ENCODE measurements at places on chromosomes 2 and 18. TPM values are rescaled to one million over a fixed set of nuclear protein-coding genes. Genes with fewer than 3 reads are reported as not detected.
A peak's percentile ranks its signal among the peaks of the same experiment; 100 is the strongest.

The TUBA3E gene
- not detected for polyA plus RNA-seq

- H3K36me3 ChIP-seq = no peaks in the 10 kb centered on the region
- DNase-seq = no peak
- no peaks in the 10 kb centered on the region for H3K4me1 ChIP-seq
- H3K4me3 ChIP-seq = no peak overlapping the region
- H3K27ac ChIP-seq = no peak overlapping the region
These were observed 292.5 kb upstream of the SALL3 start for GRCh38 chr18:78686976-78687685.

GRCh38 chr2:12641441-12641840 lies 75.3 kb upstream of the TRIB2 start:
- H3K4me1 ChIP-seq = peaks cover 2% of the 10 kb centered on the region
- no peaks in the 10 kb centered on the region for H3K27me3 ChIP-seq
- H3K4me3 ChIP-seq = no peak overlapping the region
- H3K27ac ChIP-seq = no peak overlapping the region
- DNase-seq = no peak

- H3K4me1 ChIP-seq = peaks cover 8% of the 10 kb centered on the region
- peak; percentile 88 for DNase-seq
- peak overlapping the region; percentile 68 for H3K27ac ChIP-seq
- H3K36me3 ChIP-seq = no peaks in the 10 kb centered on the region
- H3K27me3 ChIP-seq = no peaks in the 10 kb centered on the region
These were observed 213.7 kb downstream of the TSN start for GRCh38 chr2:121969166-121969565.

The CYTIP gene
- 0.45 TPM for polyA plus RNA-seq

GRCh38 chr2:182081602-182082260 lies 96.1 kb downstream of the PPP1R1C start:
- no peak overlapping the region for H3K27ac ChIP-seq
- no peaks in the 10 kb centered on the region for H3K36me3 ChIP-seq
- H3K4me1 ChIP-seq = no peaks in the 10 kb centered on the region

The SERPINB5 gene
- not detected for polyA plus RNA-seq

- no peak overlapping the region for H3K4me3 ChIP-seq
- H3K27ac ChIP-seq = no peak overlapping the region
- H3K36me3 ChIP-seq = no peaks in the 10 kb centered on the region
- no peaks in the 10 kb centered on the region for H3K4me1 ChIP-seq
These were observed 45.9 kb upstream of the NYAP2 start for GRCh38 chr2:225353579-225354085.

DNA sequence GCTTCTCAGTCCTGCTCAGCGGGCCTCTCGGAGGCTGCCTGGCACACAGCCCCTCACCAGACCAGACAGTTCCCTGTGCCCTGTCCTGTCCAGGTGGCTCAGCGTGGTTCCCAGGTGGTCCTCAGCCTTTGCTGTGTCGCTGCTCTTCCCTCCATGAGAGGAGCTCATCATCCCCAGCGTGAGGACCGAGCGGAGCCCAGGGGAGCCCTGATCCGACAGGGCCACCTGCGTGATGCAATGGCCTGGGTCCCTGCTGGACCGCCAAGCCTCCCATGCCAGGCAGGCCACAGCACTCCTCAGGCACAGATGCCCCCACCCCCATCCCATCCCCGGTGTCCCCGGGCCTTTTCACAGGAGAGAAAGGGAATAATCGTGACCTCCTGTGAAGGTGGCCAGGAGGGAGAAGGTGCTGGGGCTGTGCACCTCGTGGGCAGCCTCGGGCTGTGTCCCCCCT lies 4.3 kb downstream of the GPC1 start:
- H3K4me3 ChIP-seq = no peak overlapping the region
- H3K27ac ChIP-seq = no peak overlapping the region
- H3K27me3 ChIP-seq = peaks cover 15% of the 10 kb centered on the region
- peaks cover 58% of the 10 kb centered on the region for H3K4me1 ChIP-seq
- peaks cover 10% of the 10 kb centered on the region for H3K36me3 ChIP-seq

The PSMD1 gene
- polyA plus RNA-seq = 75.4 TPM

GRCh38 chr2:197838579-197838978 lies 34.2 kb downstream of the PLCL1 start:
- peak; percentile 53 for DNase-seq
- no peak overlapping the region for H3K4me3 ChIP-seq
- peak overlapping the region; percentile 88 for H3K27ac ChIP-seq
- no peaks in the 10 kb centered on the region for H3K27me3 ChIP-seq
- peaks cover 4% of the 10 kb centered on the region for H3K4me1 ChIP-seq

DNA sequence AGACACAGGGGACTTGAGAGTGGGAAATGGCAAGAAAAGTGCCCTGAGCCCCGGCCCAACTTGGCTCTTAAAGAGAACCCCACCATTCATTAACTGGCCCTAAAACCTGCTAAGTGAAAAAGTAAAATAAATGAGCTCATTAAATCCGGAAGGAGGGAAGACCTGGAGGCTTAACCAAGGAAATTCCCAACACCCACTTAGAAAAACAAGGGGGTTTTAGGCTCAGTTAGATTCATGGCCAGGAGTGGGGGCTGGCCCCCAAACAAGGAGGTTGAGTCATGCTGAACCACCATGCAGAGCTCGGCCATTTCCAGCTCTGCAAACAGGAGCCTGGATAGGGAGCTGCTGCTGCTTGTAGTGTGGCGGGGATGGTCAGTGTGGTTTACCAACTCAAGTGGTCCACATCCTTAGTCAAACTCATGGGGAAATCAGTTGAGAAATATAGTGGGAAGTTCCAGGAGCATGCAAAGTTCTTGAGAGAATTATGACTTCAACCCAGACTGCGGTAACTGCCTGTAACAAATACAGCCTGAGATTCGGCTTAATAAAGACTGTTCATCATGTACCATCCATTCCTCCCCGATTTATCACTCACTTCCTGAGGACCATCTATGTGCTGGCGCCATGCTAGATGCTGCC lies 39.7 kb upstream of the MRPL19 start:
- H3K4me3 ChIP-seq = no peak overlapping the region
- no peak overlapping the region for H3K27ac ChIP-seq

DNA sequence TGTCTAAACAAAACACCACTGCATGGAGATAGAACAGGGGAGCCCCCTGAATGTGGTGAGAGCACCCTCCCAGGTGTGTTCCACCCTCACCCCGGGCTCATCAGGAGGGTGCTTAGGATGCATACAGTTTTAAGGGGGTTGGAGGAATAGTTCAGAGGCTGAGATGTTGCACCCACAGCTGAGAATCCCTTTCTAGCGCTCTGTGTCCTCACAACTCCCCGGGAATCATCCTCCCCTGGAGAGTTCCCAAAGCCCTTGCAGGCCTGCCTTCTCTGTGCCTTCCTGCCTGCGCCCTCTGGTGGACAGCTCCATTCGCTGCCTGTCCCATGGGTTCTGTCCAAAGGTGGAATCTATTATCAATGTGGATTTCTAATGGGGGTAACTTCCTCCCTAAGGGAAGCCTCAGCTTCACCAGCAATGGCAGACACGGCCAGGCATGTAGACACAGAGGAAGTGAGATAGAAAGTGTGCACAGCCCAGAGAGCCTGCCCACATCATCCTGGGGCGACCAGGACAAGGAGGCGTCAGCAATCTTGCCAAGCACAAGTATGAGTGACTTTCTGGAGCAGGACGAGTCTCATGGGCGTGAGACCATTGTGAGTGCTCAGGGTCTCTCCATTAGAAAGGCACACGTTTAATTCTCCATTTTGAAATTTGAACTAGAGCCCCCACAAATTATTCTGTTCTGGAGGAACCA lies 1.2 kb upstream of the UGT1A5 start:
- H3K4me1 ChIP-seq = peaks cover 3% of the 10 kb centered on the region
- no peak overlapping the region for H3K4me3 ChIP-seq
- H3K36me3 ChIP-seq = no peaks in the 10 kb centered on the region

The NEB gene
- polyA plus RNA-seq = 673 TPM

GRCh38 chr2:66679442-66679841 lies 244.5 kb downstream of the MEIS1 start:
- H3K36me3 ChIP-seq = no peaks in the 10 kb centered on the region
- no peak overlapping the region for H3K27ac ChIP-seq
- DNase-seq = no peak
- no peak overlapping the region for H3K4me3 ChIP-seq
- H3K27me3 ChIP-seq = no peaks in the 10 kb centered on the region
- no peaks in the 10 kb centered on the region for H3K4me1 ChIP-seq

DNA sequence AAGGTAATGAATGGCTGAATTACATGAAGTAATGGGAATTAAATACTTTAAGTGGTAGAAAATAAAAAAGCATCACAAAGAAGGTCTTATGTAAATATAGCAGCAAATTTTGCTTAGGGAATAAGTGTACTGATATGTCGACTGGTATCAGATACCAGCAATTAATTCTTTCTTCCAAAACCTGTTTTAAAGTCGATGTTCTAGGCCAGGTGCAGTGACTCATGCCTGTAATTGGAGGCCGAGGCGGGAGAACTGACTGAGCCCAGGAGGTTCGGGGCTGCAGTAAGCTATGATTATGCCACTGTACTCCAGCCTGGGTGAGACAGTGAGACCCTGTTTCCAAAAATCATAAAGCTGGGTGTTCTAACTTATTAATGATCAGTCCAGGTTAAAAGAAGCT lies 30.3 kb downstream of the SP3 start:
- H3K36me3 ChIP-seq = peaks cover 4% of the 10 kb centered on the region
- peak; percentile 8 for DNase-seq
- H3K4me1 ChIP-seq = no peaks in the 10 kb centered on the region
- H3K4me3 ChIP-seq = no peak overlapping the region
- H3K27me3 ChIP-seq = no peaks in the 10 kb centered on the region

The GCG gene
- 8.4 TPM for polyA plus RNA-seq

GRCh38 chr2:31256611-31257382 lies 22.8 kb downstream of the EHD3 start:
- no peaks in the 10 kb centered on the region for H3K4me1 ChIP-seq
- DNase-seq = no peak
- H3K36me3 ChIP-seq = peaks cover 7% of the 10 kb centered on the region
- H3K27me3 ChIP-seq = no peaks in the 10 kb centered on the region
- H3K27ac ChIP-seq = no peak overlapping the region

DNA sequence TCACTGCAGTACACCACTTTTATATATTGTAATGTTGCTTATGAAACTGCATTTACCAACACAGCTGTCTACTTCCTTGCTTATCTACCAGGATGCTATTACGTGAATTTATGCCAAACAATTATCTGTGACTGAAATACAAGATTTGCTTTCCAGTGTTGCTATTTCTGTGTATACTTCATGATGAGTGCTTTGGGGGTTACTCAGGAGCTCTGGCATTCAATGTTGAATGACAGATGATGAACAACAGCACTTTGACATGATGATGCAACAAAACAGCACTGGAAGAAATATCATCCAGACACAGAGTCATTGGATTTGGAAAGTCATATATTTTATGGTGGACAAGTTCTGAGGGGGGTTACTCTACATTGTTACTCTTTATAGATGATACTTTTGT lies 125.8 kb downstream of the NETO1 start:
- H3K27me3 ChIP-seq = no peaks in the 10 kb centered on the region
- no peaks in the 10 kb centered on the region for H3K36me3 ChIP-seq
- no peak for DNase-seq
- no peak overlapping the region for H3K27ac ChIP-seq

Measured in muscle of leg (tissue), 16 donors.